ENCODE measurements at places on chromosomes 7 and 10.

DNA sequence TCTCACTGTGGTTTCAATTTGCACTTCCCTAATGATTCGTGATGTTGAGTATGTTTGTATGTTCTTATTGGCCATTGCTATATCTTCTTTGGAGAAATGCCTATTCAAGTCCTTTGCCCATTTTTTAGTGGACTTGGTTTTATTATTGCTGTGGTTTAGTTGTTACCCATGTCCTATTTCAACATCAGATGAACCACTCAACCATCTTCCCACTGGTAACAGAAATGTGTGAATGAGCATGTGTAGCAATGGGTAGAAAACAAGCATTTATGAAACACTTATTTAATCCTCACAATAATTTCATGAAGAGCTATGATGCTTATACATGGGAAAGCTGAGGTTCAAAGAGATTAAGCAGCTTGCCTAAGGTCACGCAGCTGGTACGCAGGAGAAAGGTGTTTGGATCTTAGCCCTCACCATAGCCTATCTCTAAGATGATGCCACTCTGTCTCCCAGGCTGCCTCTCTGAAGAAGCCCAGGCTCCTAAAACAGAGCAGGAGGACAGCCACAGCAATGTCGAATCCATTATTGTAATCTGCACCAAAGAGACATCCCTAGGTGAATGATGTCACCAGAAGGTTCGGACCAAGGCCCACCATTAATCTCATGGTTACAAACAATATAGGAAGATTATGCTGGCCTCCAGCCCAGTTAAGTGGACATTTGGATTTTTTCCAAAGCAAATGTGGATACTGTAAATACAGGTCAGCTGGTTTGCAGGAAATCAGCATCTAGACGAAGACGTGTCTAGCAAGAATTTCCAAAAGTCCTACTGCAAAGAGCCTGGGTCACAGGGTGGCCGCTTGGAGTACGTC is 447.6 kb upstream of the ZMIZ1 start:
- DNase-seq: no peak

DNA sequence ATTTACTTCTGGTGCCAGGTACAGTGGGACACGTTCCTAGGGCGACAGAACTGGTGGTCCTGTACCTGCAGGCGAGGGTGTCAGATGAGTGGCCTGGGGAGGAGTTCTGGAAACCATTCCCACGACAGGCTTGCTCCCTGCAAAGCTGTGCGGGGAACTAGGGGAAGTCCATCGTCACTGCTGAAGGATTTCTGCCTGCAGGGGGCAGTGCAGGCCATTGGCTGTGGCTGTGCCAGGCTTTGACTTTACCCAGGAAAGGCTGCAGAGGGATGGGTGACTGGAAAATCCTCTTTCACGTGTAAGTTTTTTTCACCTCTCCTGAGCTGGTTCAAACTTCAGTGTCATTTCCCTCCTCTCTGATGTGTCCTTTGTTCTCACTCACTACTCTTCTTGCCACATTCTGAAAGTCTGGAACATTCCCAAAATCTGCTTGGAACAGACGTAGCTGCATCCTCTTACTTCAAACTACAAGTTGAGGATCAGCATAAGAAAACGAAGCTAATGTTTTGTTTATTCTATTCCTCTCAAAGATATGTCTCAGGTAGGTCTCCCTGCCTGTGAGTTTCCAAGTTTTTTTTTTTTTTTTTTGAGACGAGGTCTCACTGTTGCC is 126.5 kb downstream of the SH2D4B start:
- DNase-seq: peak; percentile 35

DNA sequence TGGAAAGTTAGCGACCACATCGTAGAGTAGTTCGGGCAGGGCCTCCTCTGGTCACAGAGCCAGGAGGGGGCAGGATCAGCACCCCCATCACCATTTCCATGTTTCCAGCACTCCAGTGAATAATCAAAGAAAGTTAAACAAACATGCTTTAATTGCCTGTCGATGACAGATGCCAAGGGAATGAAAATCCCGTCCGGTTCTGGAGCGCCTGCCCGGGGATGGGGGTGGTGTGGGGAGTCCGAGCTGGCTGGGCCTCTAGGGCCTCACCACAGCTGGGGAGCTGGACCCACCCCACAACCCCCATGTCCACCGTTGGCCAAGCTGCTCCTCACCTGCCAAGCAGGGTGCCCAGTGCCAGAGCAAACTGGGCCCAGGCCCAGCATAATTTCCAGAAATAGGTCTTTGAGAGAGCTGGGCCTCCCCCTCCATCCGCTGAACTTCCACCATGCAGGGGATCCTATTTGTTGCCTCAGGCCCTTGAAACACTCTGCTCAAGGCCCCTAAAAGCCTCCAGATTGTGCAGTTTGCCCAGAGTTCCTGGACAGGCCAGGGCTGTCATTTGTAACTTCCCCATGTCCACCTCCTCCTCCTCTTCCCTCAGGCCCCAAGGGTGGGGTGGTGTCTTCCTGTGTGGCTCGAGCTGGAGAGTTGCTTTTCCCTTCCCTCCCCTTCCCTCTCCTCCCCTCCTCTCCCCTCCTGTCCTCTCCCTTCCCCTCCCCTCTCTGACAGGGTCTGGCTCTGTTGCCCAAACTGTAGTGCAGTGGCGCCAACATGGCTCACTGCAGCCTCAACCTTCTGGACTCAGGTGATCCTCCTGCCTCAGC is 101.0 kb downstream of the MYL10 start:
- DNase-seq: no peak

- DNase-seq: no peak
Observed at GRCh38 chr10:101529207-101529606, 58.9 kb downstream of the POLL start.

GRCh38 chr7:5656233-5656632 is 125.2 kb downstream of the RNF216 start:
- no peak for DNase-seq

GRCh38 chr10:126062131-126063032 is 166.0 kb downstream of the FANK1 start:
- no peak for DNase-seq

GRCh38 chr10:36675458-36675880 is 449.9 kb upstream of the ANKRD30A start:
- DNase-seq: no peak

GRCh38 chr10:11866199-11866925 is 43.2 kb downstream of the PROSER2 start:
- DNase-seq: no peak

GRCh38 chr7:101921061-101921460 is 103.6 kb downstream of the CUX1 start:
- no peak for DNase-seq

- no peak for DNase-seq
Observed at GRCh38 chr7:94698275-94698674, 42.3 kb upstream of the SGCE start.

GRCh38 chr10:70939441-70940003 is 51.2 kb upstream of the PCBD1 start:
- DNase-seq: no peak

DNA sequence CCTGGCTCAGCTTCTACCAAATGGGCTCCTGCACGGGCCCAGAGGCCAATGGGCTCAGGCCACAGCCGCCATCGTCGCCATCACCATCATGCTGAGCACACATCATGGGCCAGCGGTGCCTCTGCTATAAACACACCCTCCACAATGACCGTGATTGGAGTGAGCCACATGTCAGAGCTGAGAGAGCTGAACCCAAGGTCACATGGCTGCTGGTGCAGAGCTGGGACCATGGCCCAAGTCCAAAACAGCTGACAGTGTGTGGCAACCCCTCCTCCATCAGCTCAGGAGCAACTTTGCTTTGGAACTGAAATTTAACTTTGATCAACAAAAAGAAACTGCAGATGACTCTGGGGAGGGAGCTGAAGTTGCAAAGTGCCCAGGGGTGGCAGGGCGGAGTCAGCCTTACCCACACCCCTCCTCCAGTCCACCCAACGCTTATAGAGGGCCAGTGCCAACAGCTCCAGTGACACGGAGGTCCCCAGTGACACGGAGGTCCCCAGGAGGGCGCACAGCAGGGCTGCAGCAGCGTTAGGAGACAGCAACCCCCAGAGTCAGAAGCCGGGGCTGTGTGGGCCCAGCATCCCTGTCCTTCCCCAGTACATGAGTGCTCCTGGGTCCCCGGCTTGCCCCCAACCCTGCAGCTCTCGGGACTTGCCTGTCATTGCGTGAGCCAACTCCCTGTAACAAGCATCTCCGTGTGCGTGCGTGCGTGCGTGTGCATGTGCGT is 249.6 kb downstream of the ELFN1 start:
- no peak for DNase-seq

DNA sequence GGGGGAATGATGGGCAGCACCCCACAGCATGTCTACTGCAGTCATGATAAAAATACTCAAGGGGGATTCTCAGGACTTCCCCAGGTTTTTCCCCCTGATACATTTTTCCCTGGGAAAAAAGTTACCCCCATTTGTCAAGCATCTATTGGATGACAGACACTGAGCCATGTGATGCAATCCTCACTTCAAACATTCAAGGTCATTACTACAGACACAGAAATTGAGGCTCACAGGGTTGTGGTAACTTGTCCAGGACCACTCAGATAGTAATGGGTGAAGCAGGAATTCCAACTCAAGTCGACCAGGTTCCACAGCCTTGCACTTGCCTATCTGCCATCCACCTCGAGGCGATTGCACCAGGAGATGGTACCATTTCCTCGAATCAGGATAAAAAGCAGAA is 31.7 kb downstream of the PPP1R3C start:
- DNase-seq: no peak

GRCh38 chr10:24255115-24255880 is 46.4 kb downstream of the KIAA1217 start:
- no peak for DNase-seq

GRCh38 chr7:51982653-51983052 is 666.0 kb upstream of the COBL start:
- no peak for DNase-seq

DNA sequence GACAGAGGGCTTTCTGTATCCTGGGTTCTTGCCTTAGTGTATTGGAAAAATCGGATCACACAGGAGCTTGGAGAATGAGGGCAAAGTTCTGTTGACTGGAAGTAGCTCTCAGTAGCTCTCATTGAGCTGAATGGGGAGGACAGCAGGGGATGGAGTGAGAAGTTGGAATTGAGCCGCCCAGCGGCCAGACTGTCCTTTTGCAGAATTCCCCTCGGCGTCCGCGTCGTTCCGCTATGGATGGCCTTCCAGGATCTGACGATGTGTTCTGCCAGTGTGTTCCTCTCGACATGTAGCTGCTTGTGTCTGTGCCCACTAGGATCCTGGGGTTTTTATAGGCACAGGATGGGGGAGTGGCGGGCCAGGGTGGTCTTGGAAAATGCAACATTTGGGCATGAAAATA is 351.8 kb upstream of the SEMA3A start:
- no peak for DNase-seq

GRCh38 chr10:118106426-118106825 is 59.7 kb upstream of the RAB11FIP2 start:
- no peak for DNase-seq

DNA sequence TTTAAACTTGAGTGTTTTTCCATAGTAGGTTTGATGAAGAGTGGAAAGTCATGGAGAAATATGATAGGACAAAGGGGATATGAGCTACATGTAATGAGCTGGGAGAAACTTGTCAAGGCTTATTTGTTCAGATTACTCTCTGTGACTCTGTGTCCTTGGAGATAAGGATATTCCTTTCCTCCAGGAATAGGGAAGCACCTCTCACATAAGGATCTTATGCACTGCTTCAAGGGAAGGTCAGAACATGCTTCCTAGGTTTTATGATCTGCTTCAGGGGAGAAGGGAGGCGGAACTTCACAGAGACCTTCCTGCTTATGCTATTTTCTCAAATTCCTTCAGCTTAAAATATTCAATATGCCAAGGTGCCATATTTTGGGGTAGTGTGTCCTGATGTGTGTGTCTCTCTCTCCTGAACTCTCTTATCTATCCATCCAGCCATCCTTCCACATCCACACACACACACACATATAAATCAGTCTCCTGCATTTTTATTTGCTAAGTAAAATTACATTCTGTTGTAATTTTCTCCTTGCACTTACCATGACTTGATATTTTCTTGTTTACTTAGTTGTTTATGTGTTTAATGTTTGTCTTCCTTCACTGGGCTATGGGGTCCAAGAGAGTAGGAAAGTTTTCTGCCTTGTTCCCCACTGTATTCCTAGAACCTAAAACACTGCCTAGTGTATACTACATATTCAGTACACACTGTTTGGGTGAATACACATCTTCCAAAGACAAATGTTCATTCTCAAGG is 26.4 kb downstream of the ARL4A start:
- DNase-seq: no peak

GRCh38 chr10:72265508-72265907 is 8.2 kb upstream of the DDIT4 start:
- DNase-seq: no peak

DNA sequence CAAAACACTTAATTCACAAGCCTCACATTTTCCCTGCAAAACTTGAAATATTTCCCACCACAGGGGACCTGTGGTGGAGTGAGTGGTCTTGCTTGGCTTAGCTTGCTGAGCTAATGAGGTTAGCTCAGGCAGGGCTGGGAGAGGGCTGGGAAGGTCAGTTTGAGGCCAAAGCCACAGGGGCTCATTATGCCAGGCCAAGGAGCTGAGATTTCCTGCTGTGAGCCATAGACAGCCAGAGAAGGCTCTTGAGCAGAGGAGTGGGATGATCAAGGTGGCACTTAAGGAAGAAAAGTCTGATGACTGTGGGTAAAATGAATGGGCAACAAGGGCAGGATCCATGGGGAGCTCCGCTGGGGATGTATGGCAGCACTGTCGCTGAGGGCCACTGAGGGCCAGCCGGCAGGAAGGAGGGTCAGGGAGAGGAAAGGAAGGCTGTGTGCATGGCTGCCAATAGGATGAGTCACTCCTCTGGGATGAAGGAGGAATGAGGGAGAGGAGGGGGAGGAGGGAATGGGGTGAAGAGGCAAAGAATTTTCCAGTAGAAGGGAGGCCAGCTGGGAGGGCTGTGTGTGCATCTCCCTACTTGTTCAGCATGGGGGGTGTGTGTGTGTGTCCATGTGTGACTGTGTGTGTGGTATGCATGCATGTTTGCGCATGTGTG is 18.7 kb upstream of the ZNF488 start:
- DNase-seq: no peak

DNA sequence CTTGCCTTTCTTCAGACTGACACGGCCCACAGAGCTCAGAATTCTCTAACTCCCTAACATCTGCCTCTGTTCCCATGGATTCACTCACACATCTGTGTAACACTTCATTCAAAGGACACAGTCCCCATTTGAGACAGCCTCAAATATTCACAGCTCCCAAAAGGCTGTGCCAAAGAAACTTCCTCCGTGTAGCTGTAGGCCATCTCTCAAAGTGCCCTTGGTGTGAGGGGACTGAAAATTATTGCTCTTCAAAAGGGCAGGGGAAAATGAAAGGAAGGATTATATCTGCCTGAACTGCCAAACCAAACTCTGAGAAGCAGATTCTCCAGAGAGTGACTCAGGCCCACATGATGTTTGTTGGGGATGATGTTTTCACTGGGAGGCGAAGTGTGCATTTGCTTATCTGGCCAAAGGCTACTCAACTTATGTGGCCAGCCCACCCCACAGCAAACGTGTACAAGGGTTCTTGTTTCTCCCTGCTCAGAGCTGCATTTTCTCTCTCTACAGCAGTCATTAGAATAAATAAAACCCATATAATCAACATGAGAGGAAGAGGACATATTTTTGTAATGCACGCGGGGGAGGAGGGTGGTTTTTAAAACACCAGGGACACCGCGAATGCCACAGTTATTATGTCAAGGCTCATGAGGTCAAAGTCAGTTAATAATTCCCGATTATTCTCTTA is 302.4 kb upstream of the NFE2L3 start:
- DNase-seq: no peak

- peak; percentile 75 for DNase-seq
Observed at GRCh38 chr7:24718977-24719491, 38.2 kb downstream of the GSDME start.

Measured in GM06990 (cell line).